M059J (cell line): ENCODE measurements at places on chromosomes 7 and 10. TPM values are rescaled to one million over a fixed set of nuclear protein-coding genes. Genes with fewer than 3 reads are reported as not detected.

The FOXI2 gene
- total RNA-seq, result not detected in 2 replicates

The TBXAS1 gene
- total RNA-seq, result 5.3 and 7.8 TPM in 2 replicates

The TMEM184A gene
- total RNA-seq, result 1.8 and 3.3 TPM in 2 replicates

The BAG3 gene
- total RNA-seq, result 15.1 and 28.6 TPM in 2 replicates

The SPDYE6 gene
- total RNA-seq, result not detected in 2 replicates

The C7orf57 gene
- 0.25 and 0.62 TPM in 2 replicates for total RNA-seq

The FAM180A gene
- 1.9 and 3.4 TPM in 2 replicates for total RNA-seq

DNA sequence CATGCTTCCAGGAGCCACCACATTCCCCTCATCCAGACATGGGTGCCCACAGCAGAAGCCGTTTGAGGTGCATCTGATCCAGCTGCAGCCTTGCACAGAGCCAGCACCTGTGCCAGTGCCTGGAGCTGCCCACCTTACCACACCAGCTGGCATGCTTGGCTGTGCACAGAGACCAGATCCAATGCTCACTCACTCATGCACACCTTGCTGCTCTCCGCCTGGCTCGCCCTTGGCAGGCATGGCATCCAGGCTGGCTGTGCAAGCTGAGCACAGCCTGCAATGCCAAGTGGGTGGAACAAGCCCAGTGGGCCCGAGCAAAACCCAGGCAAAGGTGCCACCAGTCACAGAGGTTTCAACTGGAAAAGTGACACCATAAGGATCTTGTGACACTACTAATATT, 66.9 kb upstream of the SEMA3A start:
- DNase-seq, result no peak

DNA sequence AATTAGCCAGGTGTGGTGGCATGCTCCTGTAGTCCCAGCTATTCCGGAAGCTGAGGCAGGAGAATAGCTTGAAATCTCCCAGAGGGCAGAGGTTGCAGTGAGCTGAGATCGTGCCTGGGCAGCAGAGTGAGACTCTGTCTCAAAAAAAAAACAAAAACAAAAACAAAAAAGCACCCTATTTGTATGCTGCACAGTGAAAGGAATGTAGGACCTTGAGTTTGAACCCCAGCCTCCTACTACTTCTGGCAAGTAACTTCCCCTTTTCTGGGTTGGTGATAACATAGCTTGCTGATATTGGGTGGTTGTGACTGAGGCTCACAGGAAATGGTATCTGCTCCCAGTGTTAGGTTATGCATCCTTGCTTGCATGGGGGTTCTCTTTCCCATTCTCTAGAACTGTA, 205.3 kb downstream of the BUB3 start:
- no peak for DNase-seq

DNA sequence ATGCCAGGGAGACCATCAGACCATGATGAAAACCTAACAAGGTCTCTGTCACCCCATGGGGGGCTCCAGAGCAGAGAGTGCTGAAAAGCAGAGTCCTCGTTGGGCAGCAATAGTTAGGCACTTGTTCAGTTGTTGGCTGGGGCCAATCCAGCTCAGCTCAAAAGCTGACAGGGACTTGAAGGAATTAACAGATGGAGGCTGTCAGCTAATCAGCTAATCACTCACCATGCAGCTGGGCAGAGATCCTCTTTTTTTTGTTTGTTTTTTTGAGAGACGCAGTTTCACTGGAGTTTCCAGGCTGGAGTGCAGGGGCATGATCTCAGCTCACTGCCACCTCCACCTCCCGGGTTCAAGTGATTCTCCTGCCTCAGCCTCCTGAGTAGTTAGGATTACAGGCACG, 18.1 kb downstream of the CEP55 start:
- no peak for DNase-seq

DNA sequence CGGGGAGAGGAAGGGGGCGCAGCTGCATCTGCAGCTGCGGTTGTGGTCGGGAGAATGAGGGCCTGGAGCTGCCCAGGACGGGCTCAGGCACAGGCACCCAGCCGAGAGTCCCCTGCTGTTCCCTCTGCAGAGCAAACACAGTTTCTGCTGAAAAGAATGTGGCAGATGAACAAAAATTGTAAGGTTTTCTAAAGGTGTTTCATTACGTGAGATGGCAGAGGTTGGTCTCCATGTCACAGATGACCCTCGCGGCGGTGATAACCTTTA, 456.2 kb downstream of the DNAJB6 start:
- DNase-seq, result no peak

GRCh38 chr7:151078233-151079040, 2.2 kb downstream of the FASTK start:
- no peak for DNase-seq

- DNase-seq, result no peak
Measured at GRCh38 chr7:42125321-42125720, 111.7 kb downstream of the GLI3 start.

GRCh38 chr7:158345731-158346130, 241.9 kb downstream of the PTPRN2 start:
- no peak for DNase-seq

DNA sequence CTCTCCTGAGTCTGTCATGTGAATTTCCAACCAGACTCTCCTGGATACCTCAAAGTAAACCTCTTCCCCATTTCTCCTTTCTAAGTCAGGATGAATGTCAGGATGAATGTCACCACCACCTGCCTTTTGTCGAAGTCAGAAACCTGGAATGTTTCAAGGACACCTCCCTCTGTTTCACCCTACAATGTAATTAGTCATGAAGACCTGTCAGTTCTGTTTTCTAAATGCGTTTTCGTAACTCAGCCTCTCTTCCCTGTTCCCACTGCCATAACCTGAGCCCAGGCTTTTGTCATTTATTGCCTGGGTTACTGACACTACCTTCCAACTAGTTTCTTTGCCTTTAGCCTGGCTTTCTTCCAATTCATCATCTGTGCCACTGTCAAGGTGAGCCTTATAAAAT, 5.5 kb upstream of the STN1 start:
- no peak for DNase-seq

- no peak for DNase-seq
Measured at GRCh38 chr10:47039562-47039913, 128.3 kb downstream of the PTPN20 start.

- DNase-seq, result no peak
Measured at GRCh38 chr10:42623929-42624328, 14.4 kb downstream of the ZNF33B start.

DNA sequence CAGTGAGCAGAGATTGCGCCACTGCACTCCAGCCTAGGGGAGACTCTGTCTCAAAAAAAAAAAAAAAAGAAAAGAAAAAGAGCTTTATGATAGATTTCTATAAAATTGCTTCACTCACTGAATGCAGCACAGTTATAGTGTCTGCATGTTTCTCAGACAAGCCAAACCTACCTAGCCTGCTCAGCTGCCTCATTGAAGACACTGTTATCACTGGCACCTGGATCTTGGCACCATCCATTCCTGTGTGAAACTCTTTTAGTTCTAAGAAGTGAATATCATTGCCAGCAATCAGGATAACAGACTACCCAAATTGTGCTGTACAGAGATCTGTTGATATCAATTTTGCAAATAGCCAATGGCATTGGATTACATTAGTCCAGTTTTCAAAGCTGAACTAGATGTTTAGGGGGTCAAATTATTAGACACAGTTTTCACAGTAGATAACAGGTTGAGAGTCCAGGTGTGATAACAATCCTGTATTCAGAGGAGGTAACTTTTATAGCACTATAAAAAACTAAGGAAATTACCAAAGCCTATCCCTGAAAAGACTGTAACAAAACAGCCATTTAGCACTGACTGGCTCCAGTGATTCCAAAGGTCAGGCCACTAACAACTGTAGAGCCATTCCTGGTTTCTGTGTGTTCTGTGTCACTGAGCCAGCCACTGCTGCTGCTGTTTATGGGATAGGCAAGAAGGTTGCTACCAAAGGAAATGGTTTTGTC, 17.1 kb downstream of the PDSS1 start:
- DNase-seq, result no peak

- DNase-seq, result no peak
Measured at GRCh38 chr10:19096501-19097073, 48.0 kb downstream of the MALRD1 start.

GRCh38 chr10:75209086-75209920, 1.3 kb upstream of the VDAC2 start:
- no peak for DNase-seq

GRCh38 chr10:581776-582330, 107.6 kb downstream of the DIP2C start:
- no peak for DNase-seq

DNA sequence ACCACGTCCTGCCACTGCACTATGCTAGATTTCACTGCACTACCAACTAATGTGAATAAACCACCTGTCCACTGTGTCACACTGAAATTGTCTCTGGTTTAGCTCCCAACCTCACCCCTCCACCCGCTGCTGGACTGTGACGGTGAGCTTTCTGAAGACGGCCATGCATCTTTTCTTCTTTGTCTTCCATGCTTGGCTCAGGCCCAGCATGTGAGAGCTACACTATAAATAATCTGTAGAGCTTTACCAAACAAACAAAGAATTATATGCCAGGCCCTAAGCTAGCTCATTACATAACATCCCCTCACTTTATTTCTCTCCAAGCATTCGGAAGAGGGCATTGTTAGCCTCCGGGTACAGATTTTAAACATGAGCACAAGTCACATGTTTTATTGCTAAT, 633.2 kb downstream of the TNS3 start:
- DNase-seq, result no peak

- no peak for DNase-seq
Measured at GRCh38 chr7:58087536-58088190, 637.7 kb downstream of the ZNF716 start.

DNA sequence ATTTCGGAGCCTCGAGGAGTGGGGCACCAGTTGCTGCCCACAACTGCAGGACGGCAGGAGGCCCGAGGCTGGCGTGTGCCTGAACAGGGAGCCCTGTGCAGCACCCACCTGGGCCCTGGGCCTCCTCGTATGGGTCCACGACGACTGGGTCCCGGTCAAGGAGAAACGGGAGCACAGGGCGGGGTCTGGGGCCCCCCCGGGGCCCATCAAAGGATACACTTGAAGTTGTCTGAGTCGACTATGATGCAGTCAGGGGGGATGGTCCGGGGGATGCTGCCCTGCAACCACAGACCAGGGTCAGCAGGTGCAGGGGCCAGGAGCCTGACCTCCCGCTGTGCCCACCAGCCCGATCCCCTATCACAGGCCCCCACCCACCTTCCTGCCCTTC, 28.5 kb upstream of the NKX6-2 start:
- DNase-seq, result no peak

- DNase-seq, result no peak
Measured at GRCh38 chr10:51983481-51983880, 284.1 kb upstream of the CSTF2T start.
